T-helper 17 cell (primary cell): ENCODE measurements at places on chromosomes 2 and 18.

DNA sequence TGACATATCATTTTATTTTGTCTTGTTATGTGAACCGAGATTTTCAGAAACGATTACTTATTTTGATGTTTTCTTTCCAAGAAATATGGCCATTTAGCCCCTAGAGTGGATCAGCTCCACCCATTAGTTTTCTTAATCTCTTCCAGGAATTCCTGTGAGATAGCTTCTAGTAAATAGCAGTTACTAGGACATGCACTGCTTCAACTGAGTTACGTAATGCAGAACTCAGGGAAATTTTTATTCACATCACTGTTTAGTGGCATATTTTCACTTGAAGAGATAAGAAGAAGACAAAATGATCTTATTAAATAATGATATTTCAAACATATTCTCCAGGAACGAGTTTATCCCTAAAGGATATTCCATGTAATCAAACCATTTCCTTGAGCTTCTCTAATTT is 573.5 kb upstream of the CNTNAP5 start:
- no peak for DNase-seq

GRCh38 chr2:26769089-26769761 is 5.1 kb downstream of the SLC35F6 start:
- no peak for DNase-seq

DNA sequence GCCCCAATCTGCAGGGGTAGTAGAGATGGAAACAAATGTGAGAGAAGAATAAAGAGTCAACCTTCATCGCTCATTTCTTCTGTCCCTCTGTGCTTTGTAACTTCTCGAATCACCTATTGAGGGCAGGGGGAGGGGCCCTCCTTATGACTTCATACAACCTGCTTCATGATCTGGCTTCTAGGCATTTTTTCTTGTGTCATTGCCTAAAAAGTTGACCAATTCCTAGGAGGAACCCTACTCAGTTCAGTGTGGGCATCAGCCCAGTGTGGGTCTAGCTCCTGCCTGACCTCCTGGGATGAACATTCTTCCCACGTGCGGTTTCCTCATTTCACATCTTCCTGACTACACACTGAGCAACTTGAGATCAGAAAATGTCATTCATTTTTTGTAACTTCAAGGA is 46.3 kb upstream of the CREB1 start:
- no peak for DNase-seq

DNA sequence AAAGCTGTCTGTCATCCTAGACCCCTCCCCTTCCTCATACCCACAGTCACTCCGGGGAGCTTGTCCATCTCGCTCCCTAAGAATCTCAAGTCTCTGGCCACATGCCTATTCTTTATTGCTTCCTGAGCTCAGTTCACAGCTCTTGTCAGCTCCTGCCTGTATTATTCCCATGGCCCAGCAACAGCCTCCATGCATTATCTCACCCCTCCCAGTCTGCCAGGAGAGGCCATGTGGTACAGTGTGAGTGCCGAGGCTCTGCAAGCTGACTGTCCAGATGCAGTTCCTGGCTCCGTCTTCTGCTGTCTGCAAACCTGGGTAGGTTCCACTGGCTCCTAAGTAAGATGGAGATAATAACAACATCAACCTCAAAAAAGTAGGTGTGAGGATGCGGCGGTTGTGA is 79.7 kb downstream of the MRPS9 start:
- DNase-seq: no peak

DNA sequence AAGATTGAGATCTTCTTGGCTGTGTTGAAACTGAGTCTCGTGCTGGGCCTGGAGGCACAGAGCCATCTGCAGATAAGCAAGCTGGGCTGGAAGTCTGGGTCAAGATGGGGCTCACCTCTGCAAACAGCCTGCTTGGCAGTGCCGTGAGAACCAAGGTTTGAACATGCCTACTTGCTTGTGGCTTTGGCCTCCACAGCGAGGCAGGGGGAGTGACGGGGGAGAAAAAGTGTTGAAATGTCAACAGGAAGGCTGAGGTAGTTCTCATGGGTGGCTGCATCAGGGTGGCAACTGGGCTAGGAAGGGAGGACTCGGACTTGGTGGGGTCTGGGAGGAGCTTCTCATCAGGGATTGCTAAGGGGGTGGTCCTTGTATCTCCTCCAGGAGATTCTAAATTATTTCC is 99.7 kb downstream of the THNSL2 start:
- DNase-seq: no peak
